Jurkat, Clone E6-1 (cell line): ENCODE measurements at places on chromosomes 12 and 14.
A peak's percentile ranks its signal among the peaks of the same experiment; 100 is the strongest.

DNA sequence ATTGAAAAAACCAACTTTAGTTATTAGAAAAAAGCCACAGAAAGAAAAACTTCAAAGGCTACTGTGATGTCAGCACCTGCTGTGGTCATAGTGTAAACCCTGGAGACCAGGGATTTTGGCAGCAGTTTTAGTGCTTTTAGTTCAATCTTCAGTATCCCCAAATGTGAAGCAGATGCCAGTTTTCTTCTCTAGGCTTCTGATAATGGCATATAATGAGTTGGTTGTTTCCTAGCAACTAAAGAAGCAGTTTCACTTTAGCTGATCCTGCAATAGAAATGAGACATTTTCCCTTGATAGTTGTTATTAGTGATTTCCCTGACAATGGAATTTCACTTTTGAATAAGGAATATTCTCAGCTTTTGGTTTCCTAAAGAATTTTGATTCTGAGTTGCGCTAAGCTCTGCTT, 131.2 kb downstream of the NUBPL start:
- no peak for DNase-seq

- DNase-seq = peak; percentile 55
These were observed 16.5 kb upstream of the HNF1A start for GRCh38 chr12:120961604-120962531.

- no peak for DNase-seq
These were observed 159.6 kb downstream of the CRADD start for GRCh38 chr12:93836620-93837260.

DNA sequence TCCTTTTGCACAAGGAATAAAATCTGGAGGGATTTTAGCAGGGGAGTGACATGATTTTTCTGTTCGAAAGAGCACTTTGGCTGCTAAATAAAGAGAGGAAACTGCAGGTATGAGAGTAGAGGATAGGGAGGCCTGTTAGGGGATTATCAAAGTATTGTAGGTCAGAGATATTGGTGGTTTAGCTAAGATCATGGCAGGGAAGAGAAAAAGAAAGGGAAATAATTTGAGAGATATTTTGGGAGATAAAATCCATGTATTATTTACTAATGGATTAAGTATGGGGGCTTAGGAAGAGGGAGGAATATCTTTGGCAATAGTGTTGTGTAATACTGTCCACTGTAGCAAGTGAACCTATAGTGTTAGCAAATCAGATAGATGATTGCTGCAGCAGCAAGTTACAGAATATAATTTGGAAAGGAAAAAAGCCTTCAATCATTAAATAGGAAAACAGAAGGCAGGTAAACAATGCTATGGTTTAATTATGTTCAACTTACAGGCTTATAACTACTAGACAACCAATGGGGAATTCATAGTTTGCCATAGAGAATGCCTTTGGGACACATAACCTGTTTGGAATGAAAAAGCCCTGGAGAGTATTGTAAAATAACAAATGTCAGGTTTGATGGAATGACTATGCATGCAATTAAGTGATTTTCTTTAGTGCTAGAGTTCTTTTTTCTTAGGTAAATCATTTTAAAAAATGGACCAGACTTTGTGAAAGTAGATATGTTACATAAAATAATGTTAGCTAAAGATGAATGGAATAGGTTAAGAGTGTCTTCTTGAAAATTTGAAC, 50.5 kb downstream of the ADIPOR2 start:
- no peak for DNase-seq

- DNase-seq = peak; percentile 57
These were observed 74.7 kb downstream of the NOC4L start for GRCh38 chr12:132218915-132219314.

- DNase-seq = no peak
These were observed 215.3 kb downstream of the SSPN start for GRCh38 chr12:26410689-26411088.

DNA sequence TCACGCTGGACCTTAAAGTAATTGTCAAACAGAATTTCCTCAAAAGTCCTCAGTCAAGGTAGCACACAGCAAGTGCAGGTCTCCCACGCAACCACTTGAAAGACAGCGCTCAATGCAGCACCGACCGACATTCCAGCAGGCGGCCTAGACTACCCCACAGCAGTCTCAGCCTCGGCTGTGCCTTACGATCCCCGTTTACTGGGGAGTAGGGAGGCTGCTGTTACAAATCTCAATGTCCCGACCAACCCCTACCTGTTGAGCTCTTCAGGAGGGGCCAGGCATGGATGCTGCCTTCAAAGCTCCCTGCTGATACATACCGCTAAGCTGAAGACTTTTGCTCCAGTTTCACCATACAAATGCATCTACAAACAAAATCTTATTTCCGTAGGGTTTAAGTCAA, 21.8 kb downstream of the VPS37B start:
- peak; percentile 61 for DNase-seq

GRCh38 chr12:56230432-56231183, 757 bp downstream of the SLC39A5 start:
- DNase-seq = no peak

DNA sequence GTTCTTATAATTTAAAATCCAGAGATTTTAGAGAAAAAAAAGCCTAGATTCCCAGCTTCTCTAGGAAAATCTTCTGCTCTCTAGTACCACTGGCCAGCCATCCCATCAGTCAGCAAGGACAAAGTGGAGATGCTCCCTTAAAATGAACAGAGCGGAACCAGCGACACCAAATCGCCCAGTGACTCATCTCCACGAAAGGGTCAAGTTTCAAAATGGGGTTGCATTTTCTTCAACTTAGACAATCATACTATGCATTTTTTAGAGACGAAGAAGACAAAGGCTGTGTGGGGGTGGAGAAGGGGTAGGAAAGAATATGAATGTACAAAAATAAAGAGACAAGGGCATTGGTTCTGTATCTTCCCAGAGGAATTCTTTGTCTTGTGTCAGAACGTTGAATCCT, 212.0 kb downstream of the SLC15A4 start:
- DNase-seq = no peak

GRCh38 chr14:64584190-64584589, 34.4 kb downstream of the PPP1R36 start:
- DNase-seq = no peak

- DNase-seq = no peak
These were observed 334.4 kb downstream of the EMP1 start for GRCh38 chr12:13530966-13531365.

DNA sequence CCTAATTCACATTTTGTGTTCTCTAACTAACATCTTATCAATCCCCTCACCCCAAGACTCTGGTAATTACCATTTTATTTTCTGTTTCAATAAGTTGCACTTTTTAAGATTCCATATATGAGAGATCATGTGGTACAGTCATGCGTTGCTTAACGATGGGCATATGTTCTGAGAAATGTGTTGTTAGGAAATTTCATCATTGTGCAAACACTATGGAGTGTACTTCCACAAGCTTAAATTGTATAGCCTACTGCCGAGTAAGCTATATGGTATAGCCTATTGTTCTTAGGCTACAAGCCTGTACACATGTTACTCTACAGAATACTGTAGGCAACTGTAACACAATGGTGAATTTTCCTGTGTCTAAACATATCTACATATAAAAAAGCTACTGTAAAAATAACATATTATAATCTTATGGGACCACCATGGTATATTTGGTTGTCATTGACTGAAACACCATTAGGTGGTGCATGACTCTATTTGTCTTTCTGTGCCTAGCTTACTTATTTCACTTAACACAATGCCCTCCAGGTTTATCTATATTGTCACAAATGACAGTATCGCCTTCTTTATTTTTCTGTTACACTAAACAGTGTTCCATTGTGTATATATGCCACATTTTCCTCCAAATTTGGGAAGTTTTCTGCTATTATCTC, 473.4 kb upstream of the LMO3 start:
- no peak for DNase-seq

- no peak for DNase-seq
These were observed 243.8 kb upstream of the PWP1 start for GRCh38 chr12:107441665-107442300.

- DNase-seq = peak; percentile 39
These were observed 3.6 kb downstream of the SMIM41 start for GRCh38 chr12:52082988-52083637.

DNA sequence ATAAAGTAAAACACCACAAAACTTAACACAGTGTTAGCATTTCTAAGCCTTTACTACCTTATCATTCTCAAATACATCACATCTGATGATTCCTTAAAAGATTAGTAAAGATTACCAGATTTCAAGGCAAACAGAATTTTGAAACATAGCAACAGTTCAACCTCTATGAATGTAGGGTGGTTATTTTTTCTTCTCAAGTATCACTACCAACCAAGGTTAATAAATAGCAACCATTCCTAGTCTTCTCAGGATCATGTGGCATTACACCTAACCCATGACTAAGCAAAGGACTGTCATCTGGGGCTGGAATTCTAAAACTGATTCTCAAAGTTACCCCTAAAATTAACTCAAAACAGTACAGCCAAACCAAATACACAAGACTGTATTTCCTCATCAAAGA, 39.4 kb upstream of the CSRNP2 start:
- DNase-seq = no peak

GRCh38 chr14:49971156-49972130, 78.6 kb downstream of the ARF6 start:
- DNase-seq = peak; percentile 21

DNA sequence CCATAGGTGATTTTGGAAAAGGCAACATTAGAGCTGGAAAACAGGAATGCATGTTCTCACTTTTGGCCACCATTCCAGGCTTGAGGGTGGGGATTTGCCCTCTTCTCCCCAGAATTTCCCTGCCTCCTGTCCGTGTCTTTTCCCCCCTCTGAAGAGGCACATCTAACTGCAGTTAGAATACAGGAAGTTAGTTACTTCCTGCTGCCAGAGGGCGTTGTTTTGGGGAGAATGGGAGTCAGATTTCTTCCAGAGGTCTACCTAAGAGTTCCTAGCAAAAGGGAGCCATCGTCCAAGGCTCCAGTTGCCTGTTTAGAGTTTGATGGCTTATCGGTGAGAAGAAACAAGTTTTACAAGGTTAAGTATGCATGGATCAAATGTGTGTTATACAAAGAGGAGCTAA, 112.8 kb upstream of the IGF1 start:
- no peak for DNase-seq

GRCh38 chr14:23641915-23642588, 5.9 kb downstream of the DHRS2 start:
- DNase-seq = no peak

DNA sequence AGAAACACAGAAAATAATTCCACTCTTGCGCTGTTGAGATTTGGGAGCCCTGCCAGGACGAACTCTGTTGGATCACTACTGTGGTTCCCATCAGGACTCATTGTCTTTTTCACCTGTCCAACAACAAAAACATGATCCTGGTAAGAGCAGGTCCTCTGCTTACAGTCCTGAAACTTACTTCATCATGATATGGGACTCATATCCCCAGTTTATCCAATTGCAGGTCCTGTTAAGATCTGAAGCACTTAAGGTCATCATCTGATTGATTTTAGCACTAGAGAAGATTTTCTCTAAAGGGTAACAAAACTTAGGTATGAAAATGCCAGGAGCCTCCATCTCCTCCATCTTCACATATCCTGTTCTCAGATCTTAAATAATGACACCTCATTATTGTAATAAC, at the start of gene OR6S1:
OR6S1 (minus strand) TSS at position 101 of the 400 bp plus-strand sequence; CDS start at position 101, 0 bp downstream.
- no peak for DNase-seq

GRCh38 chr14:77086951-77087350, 11.1 kb upstream of the CIPC start:
- DNase-seq = no peak

DNA sequence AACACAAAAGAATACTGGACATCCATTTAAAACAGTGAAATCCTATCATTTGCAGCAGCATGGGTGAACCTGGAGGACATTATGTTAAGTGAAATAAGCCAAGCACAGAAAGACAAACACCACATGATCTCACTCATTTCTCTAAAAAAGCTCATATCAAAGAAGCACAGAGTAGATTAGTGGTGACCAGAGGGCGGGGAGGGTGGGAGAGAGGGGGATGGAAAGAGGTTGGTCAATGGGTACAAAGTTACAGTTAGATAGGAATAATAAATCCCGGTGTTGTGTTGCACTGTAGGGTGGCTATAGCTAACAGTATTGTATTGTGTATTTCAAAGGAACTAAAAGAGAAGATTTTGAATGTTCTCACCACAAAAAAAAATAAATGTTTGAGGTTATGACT, 52.4 kb downstream of the DUSP6 start:
- no peak for DNase-seq

DNA sequence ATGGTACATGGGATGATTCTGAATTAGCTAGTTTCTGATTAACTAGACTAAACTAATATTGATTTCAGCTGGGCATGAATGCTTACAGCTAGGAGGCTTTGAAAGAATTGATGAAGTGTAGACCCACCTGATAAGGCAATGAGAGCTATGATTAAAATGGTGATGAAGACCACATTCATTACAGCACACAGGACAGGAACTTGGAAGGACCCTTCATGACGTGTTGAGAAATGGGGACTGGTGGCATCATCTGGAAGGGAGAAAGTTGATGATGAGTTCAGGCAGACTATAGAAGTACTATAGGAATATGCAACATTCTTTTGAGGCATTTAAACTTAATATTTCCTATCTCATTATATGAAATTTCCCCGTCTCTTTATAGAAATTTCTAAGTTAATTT, 4.5 kb downstream of the CD69 start:
- DNase-seq = no peak

DNA sequence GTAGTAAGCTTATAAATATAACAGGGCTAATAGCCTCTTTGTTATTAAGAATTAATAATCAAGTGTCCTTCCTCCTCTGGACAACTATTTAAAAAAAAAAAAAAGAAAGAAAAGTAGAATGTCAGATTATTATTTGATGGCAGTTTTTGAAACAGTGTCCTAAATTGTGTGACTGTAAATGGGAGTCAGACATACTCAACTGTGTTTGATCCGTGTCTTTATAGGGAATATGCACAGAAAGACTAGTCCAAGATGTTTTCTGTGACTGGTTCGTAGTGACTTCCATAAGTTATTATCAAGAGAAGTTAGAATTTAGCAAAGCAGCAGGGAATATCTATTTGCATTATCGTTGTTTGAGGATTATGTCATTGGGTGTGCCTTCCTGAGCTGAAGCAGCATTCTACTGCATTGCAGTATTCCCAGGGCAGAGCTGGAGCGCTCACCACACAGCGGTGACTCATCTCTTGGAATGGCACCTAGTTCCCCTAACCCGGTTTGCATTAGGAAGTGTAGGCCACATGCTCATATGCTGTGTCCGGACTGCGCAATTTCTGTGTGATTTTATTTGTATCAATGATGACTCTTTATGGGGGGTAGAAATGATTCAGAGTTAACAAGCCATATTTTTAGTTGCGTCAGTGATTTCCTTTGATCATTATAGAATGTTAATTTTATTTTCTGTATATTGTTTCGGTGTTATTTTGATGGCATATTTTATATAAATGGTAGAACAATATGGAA, 7.9 kb downstream of the DYNC1H1 start:
- no peak for DNase-seq

DNA sequence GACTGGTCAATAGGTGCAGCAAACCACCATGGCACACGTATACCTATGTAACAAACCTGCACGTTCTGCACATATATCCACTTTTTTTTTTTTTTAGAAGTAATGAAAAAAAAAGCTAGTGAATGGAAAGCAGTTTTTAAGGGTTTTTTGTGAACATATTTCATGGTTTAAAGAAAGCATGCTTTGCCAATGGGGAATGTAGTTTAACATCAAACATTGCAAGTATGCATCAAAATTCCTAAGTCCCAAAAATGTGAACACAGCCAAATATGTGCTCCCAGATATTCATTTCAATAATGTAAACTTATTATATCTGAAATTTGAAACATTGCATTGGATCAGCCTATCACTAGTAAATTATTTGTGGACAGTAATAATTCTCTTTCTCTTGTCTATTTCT, 710.4 kb upstream of the FLRT2 start:
- no peak for DNase-seq

- DNase-seq = no peak
These were observed 59.9 kb downstream of the CCDC92 start for GRCh38 chr12:123912415-123913380.

GRCh38 chr14:95314609-95315008, 5.1 kb downstream of the CLMN start:
- no peak for DNase-seq
